ENCODE measurements at places on chromosomes 11 and 22.

DNA sequence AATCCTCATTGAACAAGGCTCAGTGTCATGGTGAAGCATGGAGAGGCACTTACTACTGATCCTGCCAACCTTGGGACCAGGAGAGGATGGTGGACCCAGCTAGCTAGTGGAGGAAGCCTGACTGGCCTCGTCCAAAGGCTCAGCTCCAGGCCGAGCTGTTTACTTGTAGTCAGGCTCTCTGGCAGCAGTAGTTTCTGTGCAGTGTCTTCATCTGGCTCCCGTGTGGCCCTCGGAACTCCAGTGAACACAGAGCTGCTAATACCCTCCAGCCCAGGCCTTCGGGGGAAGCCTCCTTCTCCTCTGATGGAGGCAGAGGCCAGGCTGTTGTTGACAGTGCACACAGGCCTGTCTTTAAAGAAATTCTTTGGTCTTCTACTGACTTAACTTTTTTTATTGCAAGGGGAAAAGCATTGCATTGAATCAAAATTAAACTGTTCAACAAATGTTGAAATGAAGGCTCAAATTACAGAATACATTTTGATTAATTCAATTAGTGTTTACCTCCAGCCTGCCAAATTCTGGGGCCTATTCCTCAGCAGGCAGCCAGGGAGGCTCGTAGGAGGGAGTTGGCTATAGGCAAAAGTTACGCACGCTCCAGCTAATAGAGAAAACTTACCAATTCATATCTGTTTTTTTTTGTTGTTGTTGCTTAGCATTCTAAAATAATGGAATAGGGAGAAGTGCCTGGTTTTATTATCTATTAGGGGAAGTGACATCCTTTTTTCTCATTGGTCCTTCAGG, 18.8 kb downstream of the PPFIBP2 start:
- DNase-seq = no peak

DNA sequence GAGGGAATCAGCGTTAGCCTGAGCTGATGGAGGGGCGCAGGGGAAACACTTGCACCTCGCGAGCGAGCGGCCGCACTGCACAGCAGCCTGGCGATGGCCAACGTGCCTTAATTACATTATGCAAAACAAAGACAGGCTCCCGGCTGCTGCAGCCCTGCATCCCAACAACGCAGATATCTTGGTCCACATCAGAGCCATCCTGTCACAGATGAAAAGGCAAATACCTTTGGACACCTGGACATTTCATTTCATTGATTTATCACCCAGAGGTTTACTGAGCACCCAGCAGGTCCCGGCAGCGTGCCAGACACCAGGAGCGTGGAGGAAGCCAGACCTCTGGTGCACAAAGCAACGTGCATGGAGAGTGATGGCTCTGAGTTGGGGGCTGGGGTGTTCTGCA, 843.0 kb downstream of the TBC1D22A start:
- DNase-seq = no peak

- DNase-seq = no peak
Observed at GRCh38 chr11:61930933-61931332, 13.6 kb upstream of the RAB3IL1 start.

GRCh38 chr22:47351836-47352579, 589.6 kb downstream of the TBC1D22A start:
- DNase-seq = no peak

- no peak for DNase-seq
Observed at GRCh38 chr11:33942954-33943353, 51.1 kb upstream of the LMO2 start.

DNA sequence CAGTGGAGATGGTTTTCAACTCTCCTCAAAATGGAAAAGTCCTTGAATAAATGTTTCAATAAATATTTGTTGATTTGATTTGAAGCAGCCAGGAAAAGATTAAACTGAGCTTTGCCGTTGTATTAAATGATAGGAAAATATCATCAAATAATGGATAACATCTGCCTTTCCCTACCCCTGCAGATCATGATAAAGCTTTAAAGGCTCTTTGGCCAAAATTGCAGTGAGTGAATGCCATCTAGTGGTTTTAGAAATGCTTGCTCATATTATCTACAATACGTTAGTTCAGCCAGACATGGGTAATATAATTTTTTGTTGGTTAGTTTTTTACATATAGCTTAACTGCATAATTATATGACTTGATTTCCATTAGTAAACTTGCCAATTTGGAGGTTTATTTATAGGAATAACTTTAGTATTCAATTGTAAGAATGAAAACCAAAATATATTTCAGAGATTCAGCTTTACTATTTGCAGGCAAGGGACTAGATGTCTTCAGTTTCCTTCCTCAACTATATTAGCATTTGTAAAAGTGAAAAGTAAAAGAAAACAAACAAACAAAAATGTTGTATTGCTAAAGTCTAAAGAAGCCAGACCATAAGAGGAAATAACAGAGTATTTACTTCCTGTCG, 159.2 kb downstream of the MSANTD4 start:
- peak; percentile 4 for DNase-seq

GRCh38 chr11:17277024-17277584, 565 bp downstream of the NUCB2 start:
- no peak for DNase-seq

- no peak for DNase-seq
Observed at GRCh38 chr11:66476841-66477251, 3.4 kb upstream of the DPP3 start.

DNA sequence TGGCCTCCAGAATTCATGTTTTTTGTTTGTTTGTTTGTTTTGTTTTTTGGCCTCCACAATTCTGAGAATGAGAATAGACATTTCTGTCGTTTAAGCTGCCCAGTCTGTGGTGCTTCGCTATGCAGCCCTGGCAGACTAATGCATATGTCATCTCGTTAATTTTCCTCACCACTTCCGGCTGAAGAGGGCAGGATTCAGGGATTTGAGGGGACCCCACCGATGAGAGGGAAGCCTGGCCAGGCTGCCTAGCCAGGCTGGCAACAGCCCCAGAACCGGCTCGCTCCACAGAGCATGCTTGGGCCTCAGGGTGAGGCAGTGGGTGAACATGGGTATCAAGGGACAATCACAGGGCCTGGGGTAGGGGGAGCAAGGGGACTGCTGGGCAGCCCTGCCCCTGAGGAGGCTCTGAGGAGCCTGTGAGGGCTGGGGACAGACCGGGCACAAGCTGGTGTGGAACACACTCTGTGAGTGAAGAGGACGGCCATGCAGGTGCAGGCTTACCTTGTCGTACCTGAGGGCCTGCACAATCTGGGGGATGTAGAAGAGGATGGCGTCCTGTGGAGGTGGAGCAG, 47.8 kb upstream of the SERPIND1 start:
- no peak for DNase-seq
